PC-3 (cell line): ENCODE measurements at places on chromosomes 3 and 15. TPM values are rescaled to one million over a fixed set of nuclear protein-coding genes. Genes with fewer than 3 reads are reported as not detected.
A peak's percentile ranks its signal among the peaks of the same experiment; 100 is the strongest.

Gene CCNDBP1
- 34.3 and 38.5 TPM in 2 replicates for total RNA-seq

Gene CCDC9B
- 56.1 and 101 TPM in 2 replicates for total RNA-seq

Gene SNTN
- not detected in 2 replicates for total RNA-seq

Gene CIB2
- 7.3 and 10.4 TPM in 2 replicates for total RNA-seq

Gene STRIT1
- not detected in 2 replicates for total RNA-seq

Gene THRB
- total RNA-seq: 7.0 and 9.7 TPM in 2 replicates

Gene CMTM8
- total RNA-seq: 1.4 and 5.2 TPM in 2 replicates

Gene C2CD4B
- total RNA-seq: not detected in 2 replicates

Gene ATP8B4
- total RNA-seq: not detected in 2 replicates

Gene ALG1L2
- not detected in 2 replicates for total RNA-seq

Gene LRRIQ4
- 0.52 TPM in 1 of 2 replicates, not detected in the other for total RNA-seq

Gene ZNF385D
- total RNA-seq: 2.9 and 5.9 TPM in 2 replicates

Gene GOLGA6D
- not detected in 2 replicates for total RNA-seq

- DNase-seq: no peak
Measured at GRCh38 chr3:156606729-156607128, 51.8 kb upstream of the SSR3 start.

GRCh38 chr3:169744366-169745054, 20.4 kb downstream of the TERC start:
- peak; percentile 66 for DNase-seq

DNA sequence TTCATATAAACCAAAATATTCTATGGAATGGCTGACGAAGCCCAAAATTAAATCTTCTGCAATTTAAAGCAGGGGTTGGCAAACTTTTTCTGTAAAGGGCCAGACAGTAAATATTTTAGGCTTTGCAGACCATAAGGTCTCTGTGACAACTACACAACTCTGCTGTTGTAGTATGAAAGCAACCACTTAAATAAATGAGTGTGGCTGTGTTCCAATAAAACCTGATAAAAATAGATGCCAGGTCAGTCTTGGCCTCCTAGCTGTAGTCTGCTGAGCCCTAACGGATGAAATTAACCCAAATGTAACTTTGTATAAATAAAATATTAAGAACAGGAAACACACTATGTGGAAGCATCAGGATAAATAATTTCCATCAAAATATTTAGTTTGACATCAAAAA, 104.2 kb downstream of the FBXL22 start:
- no peak for DNase-seq

- DNase-seq: no peak
Measured at GRCh38 chr3:11724615-11725339, 81.1 kb upstream of the VGLL4 start.

- no peak for DNase-seq
Measured at GRCh38 chr3:4807381-4808280, 171.6 kb upstream of the BHLHE40 start.

GRCh38 chr15:41797201-41797944, 23.1 kb downstream of the MAPKBP1 start:
- peak; percentile 52 for DNase-seq

- DNase-seq: no peak
Measured at GRCh38 chr3:113291572-113291971, 80.2 kb downstream of the BOC start.

- no peak for DNase-seq
Measured at GRCh38 chr3:11024181-11024580, 31.6 kb downstream of the SLC6A1 start.

- no peak for DNase-seq
Measured at GRCh38 chr3:117304681-117305080, 595.1 kb downstream of the TUSC7 start.

DNA sequence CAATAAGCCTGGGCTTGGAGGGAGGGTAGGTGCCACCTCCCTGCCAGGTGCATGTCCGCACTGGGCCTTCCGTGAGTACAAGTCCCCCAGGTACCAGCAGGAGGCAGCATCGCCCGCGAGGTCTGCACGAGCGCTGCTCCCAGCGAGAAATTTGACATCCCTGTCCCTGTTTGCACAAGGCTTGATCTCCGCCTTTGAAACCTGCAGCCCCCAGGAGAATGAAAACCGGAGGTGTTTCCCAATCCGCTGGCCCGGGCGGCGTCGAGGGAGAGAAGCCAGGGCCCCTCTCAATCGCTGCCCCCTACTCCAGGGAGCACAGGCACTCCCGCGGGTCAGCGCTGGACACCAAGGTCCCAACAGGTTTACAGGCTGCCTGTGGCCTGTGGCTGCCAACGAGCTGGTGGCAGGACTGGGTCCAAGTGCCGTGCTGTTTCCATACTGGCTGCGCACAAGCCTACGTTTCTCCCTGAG, 961 bp downstream of the HAPLN3 start:
- DNase-seq: peak; percentile 77

DNA sequence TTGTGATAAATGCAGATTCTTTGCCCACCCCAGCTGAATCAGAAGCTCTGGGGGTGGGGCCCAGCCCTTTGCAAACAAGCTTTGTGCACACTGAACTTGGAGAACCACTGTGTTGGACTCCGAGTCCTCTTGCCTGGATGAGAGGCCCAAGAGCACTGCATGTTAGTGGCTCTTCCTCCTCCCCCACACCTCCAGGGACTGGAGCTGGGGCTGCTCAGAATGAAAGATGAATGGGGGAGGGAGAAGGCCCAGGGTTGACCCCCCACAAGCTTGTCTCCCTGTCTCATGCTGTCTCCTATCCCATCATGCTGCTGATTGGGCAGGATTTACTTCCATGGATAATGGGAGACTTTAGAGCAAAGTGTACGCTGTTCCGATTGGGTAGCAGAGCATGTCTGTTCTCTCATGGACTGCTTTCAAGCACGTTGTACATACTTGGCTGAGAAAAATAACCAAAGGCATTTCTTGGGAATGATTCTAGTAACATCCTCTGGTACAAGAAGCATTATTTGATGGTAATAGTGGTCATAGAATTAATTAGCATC, 99.6 kb downstream of the PGPEP1L start:
- no peak for DNase-seq

GRCh38 chr15:25763331-25763751, 99.8 kb downstream of the ATP10A start:
- DNase-seq: no peak

DNA sequence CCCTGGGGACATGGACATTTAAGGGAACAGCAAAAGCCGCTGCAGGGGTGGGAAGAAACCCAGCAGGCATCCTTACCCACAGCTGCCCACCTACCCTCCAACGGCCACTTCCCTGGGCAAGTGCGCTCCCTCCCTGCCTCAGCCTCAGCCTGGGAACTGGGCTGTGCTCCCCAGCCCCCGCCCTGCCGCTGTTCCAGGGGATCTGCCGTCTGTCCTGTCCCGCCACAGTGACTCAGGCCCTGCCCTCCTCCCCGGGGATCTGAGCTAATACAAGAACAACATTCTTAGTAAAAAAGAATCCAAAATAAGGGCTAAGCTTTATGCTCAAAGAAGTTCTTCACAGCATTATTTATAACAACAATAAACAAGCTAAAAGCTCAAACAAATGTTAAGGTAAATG, 7.4 kb upstream of the IQSEC1 start:
- peak; percentile 10 for DNase-seq

DNA sequence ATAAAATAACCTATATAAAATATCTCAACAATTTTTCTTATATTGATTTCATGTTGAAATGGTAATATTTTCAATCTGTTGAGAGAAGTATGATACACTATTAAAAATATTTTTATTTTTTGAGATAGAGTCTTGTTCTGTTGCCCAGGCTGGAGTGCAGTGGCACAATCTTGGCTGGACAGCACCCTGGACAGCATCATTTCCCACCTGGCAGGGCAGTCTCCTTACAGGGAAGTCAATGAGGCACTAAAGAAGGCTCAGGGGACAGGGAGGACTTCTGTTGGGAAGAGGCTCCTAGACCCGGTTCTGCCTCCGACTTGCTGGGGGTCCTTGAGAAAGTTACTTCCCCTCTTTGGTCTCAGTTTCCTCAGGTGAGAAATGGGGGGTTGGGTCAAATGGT, 9.4 kb downstream of the GOLGA6L2 start:
- no peak for DNase-seq

DNA sequence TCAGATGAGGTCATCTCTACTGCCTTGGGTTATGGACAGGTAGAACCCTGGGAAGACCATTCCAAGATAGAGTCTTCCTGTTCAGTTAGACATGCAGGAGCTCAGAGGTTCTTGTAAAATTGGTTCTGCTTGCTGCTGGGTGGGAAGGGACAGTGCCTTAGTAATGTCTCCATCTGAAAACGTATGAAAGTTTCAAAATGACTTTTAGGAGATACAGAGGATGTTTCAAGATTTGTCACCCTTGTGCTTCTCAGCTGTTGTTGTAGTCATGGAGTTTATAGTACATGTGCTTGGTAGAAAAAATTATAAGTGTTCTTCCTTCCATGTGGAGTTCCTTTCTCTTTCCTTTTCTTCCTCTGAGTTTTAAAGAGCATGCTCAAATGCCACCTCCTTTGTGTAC, 885.2 kb upstream of the CFAP20DC start:
- no peak for DNase-seq

GRCh38 chr15:60074181-60074885, 70.2 kb downstream of the FOXB1 start:
- DNase-seq: peak; percentile 63

GRCh38 chr3:113148284-113148683, 63.1 kb upstream of the BOC start:
- DNase-seq: peak; percentile 73

DNA sequence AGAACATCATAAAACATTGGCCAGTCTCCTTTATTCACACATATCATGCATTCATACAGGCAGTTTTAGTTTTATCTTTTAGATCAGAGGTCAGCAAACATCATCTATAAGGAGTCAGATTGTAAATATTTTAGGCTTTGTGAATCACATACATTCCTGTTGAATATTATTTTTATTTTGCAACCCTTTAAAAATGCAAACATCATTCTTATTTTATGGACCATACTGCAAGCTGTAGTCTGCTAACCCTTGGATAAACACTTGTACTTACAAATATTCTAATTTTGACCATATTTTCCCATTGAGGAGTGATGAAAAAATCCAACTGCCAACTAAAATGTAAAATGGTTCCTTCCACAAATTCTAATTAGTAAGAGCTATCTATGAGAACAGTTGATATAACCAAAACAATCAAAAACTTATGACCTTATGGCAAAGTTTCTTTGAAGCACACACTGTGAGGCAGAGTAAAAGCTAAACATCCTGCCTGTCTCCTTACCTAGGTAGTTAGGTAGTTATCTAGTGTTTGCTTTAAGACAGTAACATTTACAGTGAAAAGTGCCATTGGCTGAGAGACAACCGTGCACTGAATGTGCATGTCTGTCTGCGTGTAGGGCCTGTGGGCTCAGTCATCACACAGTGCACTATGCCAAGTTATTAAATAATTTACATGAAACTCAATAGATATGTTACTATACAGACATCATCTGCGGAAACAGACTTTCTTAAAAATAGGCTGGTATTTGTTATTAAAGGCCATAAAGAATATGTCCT, 57.7 kb downstream of the PIK3R4 start:
- DNase-seq: peak; percentile 35

DNA sequence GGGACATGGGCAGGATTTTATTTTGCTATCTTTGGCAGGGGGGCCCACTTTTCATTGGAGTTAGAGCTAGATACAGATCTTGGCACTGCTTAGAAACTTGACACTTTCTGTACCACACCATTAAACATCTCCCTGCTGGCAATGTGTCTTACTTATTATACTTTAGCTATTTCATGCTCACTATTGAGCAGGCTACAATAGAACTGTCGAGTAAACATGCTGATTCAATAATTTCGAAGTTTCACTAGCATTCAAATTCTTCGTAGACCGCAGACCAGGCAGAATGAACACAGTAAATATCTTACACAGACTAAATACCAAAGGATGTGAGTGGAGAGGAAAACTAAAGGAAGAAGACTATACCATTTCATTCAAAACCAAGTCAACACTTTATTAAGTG, 180.8 kb downstream of the UNC13C start:
- no peak for DNase-seq

DNA sequence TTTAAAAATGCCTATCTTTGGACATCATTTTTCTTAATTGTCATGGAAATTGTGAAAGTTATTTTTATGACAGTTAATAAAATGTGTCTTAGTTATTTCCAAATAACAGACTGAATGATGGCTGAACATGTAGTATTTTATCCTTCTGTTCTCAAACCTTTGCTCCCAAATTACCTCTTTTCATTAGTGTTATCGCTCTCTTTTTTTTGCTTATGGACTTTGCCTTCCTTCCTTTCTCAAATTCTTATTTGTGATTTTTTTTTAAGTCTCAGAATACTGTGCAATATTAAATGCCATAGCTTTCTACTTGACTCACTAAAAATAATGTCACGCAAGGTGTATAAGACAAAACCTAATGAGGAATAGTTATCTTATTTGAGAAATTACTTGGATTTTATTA, 107.7 kb downstream of the VPS8 start:
- DNase-seq: no peak

DNA sequence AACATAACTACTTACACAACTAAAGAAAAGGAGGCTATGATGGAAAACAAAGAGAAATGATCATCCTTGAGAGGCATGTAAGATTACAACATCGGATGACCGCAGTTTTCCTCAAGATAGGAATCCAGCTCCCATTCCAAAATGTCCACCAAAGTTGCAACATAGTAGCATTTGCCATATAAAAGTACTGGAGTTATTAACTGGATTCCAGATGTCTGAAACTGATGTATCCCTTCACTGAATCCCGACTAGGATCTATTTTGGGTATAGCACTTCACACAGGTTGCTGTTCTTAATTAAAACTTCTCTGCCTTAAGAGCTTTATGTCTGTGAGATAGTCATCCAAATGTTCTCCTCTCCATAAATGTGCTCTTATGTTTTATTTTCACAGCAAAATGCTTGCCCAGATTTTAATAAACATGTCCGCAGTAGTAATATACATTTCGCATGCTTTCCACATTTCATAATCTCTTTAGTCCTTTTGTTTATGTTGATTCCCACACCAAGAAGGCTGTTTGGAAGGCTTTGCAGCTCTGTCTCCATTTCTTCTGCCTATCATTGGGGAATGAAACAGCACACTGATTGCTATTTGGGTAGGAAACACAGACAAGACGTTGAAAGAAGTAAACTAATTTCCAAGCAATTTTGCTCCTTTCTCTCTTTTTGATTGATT, 716.5 kb upstream of the CFAP20DC start:
- DNase-seq: no peak

GRCh38 chr15:101542306-101543025, 53.0 kb upstream of the PCSK6 start:
- DNase-seq: no peak

DNA sequence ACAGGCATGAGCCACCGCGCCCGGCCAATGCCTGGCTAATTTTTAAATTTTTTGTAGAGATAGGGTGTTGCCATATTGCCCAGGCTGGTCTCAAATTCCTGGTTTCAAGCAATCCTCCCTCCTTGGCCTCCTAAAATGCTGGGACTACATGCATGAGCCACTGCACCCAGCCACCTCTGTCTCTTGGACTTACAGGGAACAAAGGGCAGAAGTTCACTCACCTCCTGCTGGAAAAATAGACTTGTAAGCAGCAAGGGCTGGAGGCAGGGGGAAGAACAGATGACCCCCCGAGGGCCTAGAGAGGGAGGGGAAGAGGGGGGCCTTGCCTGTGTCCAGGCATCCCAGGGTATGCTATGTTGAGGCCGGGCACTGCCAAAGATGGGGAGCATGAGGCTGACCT, 22.2 kb downstream of the DUSP7 start:
- no peak for DNase-seq

GRCh38 chr3:113070072-113070640, 79.4 kb downstream of the GTPBP8 start:
- no peak for DNase-seq

GRCh38 chr3:52829906-52830463, 487 bp downstream of the ITIH4 start:
- DNase-seq: peak; percentile 17

GRCh38 chr3:184539801-184540435, 21.7 kb upstream of the EPHB3 start:
- no peak for DNase-seq

GRCh38 chr3:143924522-143925285, 46.9 kb upstream of the DIPK2A start:
- no peak for DNase-seq
